Cardiac ventricle fibroblast (primary cell): ENCODE measurements at places on chromosomes 7 and 10. TPM values are rescaled to one million over a fixed set of nuclear protein-coding genes. Genes with fewer than 3 reads are reported as not detected.

The ITPRID1 gene
- not detected in 2 replicates for total RNA-seq

The MYO1G gene
- not detected in 2 replicates for total RNA-seq

The TMEM176B gene
- total RNA-seq = not detected in 2 replicates

The CCDC186 gene
- total RNA-seq = 8.2 and 13.4 TPM in 2 replicates

The ELAPOR2 gene
- total RNA-seq = 2.3 and 3.1 TPM in 2 replicates

The CYCS gene
- total RNA-seq = 19.8 and 19.9 TPM in 2 replicates

The OR2A1 gene
- total RNA-seq = 0.05 TPM in 1 of 2 replicates, not detected in the other

The FAM53B gene
- total RNA-seq = 13.3 and 13.9 TPM in 2 replicates
